NCI-H1694 treated with DMSO at 0.1 percent for 48 hours (cell line): ENCODE measurements at places on chromosomes 5 and 9.

- DNase-seq: no peak
Measured at GRCh38 chr5:52457810-52458209, 329.9 kb upstream of the ITGA1 start.

- DNase-seq: no peak
Measured at GRCh38 chr5:79850316-79850822, 140.7 kb downstream of the MTX3 start.

GRCh38 chr5:177040814-177041420, 18.4 kb downstream of the ZNF346 start:
- no peak for DNase-seq

GRCh38 chr5:76230711-76231285, 147.6 kb downstream of the SV2C start:
- no peak for DNase-seq

DNA sequence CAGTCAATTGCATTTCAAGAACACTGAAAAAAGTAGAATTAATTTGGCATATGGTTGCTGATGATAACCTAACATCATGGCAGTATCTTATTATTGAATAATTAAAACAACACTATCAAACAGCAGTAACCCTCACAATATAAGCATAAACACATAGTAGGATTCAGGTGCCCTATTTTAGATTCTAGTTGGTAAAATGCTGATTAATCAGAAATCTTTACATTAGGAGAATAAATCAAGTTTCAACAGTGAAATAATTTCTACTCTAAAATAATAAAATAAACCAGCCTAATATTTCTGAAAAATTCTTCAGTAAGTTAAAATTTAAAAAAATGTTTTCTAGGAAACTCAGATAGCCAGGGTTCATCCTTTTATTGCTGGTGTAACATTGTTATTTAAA, 76.4 kb upstream of the NUDT12 start:
- no peak for DNase-seq

- DNase-seq: no peak
Measured at GRCh38 chr5:127011153-127011552, 19.2 kb downstream of the MARCHF3 start.

GRCh38 chr5:56069652-56070226, 75.0 kb upstream of the IL6ST start:
- no peak for DNase-seq

- DNase-seq: peak; percentile 49
Measured at GRCh38 chr5:26329562-26330189, 708.7 kb downstream of the CDH9 start.

- DNase-seq: no peak
Measured at GRCh38 chr5:77280036-77280435, 69.6 kb downstream of the PDE8B start.

- no peak for DNase-seq
Measured at GRCh38 chr9:125355601-125356000, 94.0 kb downstream of the GAPVD1 start.

GRCh38 chr9:5892456-5893133, 1.9 kb downstream of the MLANA start:
- no peak for DNase-seq

- DNase-seq: no peak
Measured at GRCh38 chr9:91048749-91049148, 247.1 kb downstream of the SYK start.

GRCh38 chr5:88827997-88828396, 55.0 kb downstream of the MEF2C start:
- DNase-seq: no peak

- DNase-seq: no peak
Measured at GRCh38 chr5:179769271-179769670, 24.5 kb upstream of the LTC4S start.

GRCh38 chr5:136374638-136375037, 9.3 kb upstream of the TRPC7 start:
- no peak for DNase-seq

GRCh38 chr5:124297826-124298225, 448.6 kb downstream of the ZNF608 start:
- no peak for DNase-seq

- no peak for DNase-seq
Measured at GRCh38 chr5:115409094-115409493, 112.6 kb upstream of the CCDC112 start.

GRCh38 chr9:91035825-91036208, 234.2 kb downstream of the SYK start:
- DNase-seq: no peak

DNA sequence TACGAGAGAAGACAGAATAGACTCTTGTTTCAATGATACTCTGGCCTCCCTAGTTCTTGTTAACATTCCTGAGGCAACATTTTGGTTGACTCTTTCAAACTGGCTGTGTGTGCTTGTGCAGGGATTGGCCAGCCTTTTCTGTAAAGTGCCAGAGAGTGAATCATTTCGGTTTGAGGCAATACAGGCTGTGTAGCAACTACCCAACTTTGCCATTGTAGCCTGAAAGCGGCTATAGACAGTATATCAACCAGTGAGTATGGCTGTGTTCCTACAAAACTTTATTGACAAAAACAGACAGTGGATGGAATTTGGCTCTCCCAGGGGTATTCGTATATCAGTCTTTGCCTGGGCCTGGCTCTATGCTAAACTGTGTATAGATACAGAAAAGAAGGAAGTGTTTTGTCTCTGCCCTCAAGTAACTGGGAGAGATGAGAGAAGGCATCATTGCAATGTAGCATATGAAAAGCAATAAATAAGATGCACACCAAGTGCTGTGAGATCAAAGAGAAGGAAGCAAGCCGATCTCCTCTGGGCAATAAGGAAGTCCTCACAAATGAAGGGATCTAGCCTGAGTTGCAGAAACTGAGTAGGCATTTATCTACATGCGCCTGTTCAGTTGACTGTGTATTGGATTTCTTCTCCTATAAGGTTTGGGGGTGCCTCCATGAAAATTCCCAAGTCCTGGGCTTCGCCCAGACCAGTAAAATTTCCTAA, 568.0 kb upstream of the KLF4 start:
- no peak for DNase-seq

DNA sequence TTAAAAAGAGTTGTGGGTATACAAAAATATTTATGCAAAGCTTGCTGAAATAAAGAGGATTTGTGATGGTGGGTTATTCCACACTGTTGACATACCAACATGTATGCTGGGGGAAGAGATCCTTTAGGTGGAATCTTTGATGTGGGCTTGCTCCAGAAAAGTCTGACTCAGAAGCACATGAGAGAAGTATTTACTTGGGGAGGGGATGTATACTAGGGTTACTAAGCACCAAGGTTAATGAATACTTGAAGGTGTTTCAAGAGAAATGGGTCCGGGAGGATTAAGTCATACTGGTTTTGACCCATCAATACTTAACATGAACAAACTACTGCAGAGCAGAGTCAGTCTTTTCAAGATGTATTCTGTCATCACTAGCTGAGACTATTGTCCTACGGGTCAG, 316.4 kb upstream of the GRIN3A start:
- DNase-seq: no peak

DNA sequence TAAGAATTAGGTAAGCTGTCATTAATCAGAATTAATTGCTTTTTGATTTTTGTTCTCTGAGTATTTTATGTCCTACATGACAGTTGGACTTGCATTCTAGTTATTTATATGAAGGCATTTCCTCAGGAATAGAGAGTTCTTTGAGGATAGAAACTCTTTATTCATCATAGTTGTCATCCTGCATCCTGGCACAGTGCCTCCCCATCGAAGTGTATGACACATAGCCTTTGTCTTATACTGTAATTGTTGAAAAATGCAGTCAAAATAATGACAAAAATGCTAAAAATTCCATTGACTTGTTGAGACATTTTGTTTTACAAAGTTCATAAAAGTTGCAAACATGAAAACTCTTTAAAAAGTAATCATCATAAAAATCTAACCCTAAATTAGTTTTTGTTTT, 36.5 kb downstream of the CFAP95 start:
- DNase-seq: no peak

DNA sequence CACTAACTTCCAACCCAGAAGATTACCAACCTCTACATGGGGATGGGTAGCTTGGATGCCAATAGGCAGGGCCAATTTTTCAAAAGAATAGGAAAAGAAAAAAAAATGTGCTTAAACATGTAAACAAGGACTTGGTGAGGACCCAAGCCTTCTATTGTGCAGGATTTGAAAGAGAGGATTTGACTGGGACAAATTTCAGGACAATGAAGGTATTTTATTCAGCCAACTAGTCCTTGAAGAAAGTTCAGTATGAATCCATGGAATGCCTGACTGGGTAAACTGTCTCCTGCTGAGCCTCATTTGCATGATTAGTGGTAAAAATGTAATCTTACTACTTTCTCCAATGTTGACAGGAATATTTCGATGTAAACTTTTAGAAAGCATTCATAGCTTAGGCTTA, 192.5 kb upstream of the RORB start:
- no peak for DNase-seq

DNA sequence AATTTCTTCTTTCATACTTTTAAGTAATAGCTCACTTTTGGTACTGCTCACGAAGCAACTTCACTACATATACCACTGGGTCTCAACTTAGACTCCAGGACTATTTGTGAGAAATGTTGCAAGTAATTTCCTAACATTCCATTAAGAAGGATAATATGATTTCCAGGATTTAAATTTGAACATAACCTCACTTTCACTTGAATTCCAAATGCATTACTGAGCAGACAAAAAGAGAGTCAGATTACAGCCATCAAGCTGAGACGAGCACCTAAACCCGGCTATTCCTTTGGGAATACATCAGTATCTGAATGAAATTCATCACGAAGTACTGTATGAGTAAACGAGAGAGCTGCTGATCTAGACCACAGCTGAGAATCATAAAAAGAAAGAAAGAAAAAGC, 47.3 kb downstream of the LIFR start:
- DNase-seq: no peak

- no peak for DNase-seq
Measured at GRCh38 chr9:11868795-11869194, 824.4 kb upstream of the TYRP1 start.
